ENCODE measurements at places on chromosomes 12 and 14.

GRCh38 chr12:20390846-20391245 is 22.5 kb downstream of the PDE3A start:
- no peak for DNase-seq

DNA sequence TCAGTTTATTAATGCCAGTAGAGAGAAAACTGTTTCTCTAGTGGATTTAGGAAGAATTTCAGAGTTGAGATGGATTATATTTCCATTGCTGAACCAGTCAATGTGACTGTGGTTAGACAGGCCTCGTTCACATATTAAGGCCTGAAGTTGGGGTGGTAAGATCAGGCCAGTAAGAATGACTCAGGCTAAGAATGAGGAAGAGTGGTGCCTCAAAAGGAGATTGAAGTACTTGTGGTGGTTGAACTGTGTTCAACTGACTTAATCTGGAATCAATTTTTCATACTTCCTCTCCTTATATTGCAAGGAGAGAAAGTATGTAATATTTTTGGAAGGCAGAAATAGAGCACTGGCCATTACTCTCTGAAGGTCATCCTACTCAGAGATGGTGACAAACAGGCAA is 37.8 kb upstream of the ATF7IP start:
- peak; percentile 82 for DNase-seq

- DNase-seq: no peak
These were observed 101.3 kb downstream of the HMGA2 start for GRCh38 chr12:65925626-65926025.

DNA sequence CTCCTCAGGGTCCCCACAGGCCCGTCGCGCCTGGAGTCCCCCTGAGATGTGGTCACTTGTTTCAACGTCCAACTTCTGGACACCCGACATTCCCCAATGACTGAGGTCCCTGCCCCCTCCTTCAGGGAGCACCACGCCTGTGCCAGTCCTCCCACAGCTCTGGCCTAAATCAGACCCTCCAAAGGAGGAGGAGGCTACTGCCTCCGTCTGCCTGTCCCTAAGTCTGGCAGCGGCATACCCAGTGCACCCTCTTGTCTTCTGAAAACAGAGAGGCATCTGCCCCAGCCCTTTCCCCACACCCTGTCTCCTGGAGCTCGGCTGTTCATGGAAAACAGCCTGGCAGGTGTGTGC is 46.2 kb downstream of the TESC start:
- no peak for DNase-seq

DNA sequence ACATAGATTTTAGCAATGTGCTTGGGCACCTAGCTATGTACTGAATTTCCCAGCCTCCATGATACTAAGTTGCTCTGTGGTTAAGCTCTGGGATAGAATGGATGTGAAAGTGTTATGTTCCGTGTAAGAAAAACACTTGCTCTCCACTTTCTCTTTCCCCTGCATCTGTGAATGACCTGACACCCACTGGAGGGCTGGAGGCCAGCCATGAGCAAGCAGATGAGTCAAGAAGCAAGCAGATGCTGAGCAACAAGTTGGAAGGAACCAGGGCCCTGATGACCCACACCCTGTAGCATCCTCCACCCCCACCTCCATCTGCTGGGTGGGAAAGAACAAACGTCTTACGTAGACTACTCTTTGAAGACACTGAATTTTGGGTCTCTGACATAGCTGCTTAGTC is 56.6 kb downstream of the EID3 start:
- no peak for DNase-seq

GRCh38 chr14:61368114-61368710 is 46.8 kb downstream of the PRKCH start:
- no peak for DNase-seq

- DNase-seq: no peak
These were observed 6.0 kb downstream of the CCDC85C start for GRCh38 chr14:99597911-99598600.

DNA sequence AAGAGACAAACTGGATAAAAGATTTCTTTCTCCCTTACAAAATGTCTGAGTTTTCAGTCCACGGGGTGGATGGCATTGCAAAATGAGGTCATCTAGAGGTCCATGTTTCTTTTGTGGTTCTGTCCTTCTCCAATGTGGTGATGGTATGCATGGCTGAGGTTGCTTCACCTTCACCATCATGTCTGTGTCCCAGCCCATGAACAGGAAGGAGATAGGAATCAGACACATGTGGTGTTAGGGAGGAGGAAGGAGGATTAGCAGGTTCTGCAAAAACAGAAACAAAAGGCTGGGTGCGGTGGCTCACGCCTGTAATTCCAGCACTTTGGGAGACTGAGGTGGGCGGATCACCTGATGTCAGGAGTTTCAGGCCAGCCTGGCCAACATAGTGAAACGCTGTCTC is 11.0 kb upstream of the AEBP2 start:
- DNase-seq: peak; percentile 53

GRCh38 chr12:122174155-122174845 is at the start of gene IL31:
TSS of gene IL31 (minus strand) at chr12:122174221. CDS start at chr12:122174172, 49 bp downstream.
- DNase-seq: no peak

- no peak for DNase-seq
These were observed 279.0 kb downstream of the IPO8 start for GRCh38 chr12:30416631-30417030.

GRCh38 chr12:50734409-50735263 is 29.3 kb upstream of the ATF1 start:
- peak; percentile 38 for DNase-seq

GRCh38 chr12:112597986-112598385 is 179.2 kb downstream of the PTPN11 start:
- no peak for DNase-seq

GRCh38 chr12:127143020-127143419 is 1124.0 kb upstream of the TMEM132C start:
- DNase-seq: no peak

DNA sequence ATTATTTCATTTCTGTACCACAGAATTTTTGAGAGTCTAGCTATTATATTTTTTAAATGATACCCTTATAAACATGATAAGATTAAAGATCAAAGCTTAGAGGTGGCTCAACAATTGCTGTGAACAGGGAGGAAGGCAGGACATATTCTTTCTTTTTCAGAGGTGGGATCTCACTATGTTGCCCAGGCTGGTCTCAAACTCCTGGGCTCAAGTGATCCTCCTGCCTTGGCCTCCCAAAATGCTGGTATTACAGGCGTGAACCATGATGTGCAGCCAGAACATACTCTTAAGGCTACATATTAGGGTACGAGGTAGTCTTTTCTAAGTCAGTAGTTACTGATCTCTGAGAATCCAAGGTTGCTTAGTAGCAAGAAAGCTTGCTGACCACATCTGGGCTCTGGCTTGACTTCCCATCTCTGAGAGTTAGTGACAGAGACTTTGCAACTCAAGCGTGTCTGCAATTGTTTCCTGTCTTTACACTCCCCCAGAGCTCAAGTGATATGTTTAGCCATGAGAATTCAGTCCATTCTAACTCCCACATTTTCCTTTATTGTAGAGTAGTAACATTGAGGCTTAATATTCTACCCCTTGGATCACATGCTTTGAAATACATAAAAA is 8.6 kb downstream of the RAB5B start:
- no peak for DNase-seq

- peak; percentile 62 for DNase-seq
These were observed at the start of gene RILPL2 for GRCh38 chr12:123436017-123436964. TSS of gene RILPL2 (minus strand) at chr12:123436684. CDS start at chr12:123436420, 264 bp downstream.

GRCh38 chr14:38589747-38590350 is 334.0 kb upstream of the CLEC14A start:
- no peak for DNase-seq

DNA sequence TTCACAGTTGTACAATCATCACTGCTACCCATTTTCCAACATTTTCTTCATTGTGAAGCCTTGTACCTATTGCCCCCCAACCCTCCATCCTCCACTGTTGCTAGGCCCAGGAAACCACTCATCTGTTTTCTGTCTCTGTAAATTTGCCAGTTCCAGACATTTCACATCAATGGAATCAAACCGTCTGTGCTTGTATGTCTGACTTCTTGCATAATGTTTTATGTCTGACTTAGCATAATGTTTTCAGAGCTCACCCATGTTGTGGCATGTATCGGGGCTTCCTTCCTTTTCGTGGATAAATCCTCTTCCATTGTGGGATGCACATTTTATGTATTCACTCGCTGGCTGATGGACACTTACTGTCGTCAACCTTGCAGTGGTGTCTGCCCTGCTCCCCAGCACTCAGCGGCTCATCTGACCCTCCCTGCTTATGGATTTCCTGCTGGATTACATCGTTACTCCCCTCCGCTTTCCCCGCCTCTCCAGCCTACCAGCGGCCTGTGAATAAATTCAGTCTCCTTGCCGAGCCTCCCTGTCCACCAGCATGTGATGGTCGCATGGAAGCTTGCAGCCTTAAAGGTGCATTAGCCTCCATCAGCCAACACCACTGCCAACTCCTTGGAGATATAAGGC is 727.6 kb upstream of the TMEM132C start:
- DNase-seq: no peak

DNA sequence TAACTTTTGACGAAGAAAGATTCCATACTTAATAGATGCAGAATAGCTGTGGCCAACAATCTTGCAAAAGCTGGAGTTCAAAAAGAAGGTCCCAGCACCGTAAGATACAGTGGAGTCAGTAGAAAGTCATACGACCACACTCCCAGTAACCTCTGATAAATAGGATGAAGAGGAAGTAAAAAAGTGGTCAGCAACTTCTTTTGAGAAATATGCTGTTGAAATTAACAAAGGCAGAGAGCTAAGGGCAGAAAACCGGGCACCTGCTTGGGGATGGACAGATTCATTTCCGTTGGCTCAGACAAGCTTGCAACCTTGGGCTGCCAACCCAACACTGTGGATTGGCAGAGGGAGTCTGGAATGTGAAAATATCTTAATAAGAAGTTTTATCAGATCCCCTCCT is 40.0 kb downstream of the BTG1 start:
- DNase-seq: no peak

DNA sequence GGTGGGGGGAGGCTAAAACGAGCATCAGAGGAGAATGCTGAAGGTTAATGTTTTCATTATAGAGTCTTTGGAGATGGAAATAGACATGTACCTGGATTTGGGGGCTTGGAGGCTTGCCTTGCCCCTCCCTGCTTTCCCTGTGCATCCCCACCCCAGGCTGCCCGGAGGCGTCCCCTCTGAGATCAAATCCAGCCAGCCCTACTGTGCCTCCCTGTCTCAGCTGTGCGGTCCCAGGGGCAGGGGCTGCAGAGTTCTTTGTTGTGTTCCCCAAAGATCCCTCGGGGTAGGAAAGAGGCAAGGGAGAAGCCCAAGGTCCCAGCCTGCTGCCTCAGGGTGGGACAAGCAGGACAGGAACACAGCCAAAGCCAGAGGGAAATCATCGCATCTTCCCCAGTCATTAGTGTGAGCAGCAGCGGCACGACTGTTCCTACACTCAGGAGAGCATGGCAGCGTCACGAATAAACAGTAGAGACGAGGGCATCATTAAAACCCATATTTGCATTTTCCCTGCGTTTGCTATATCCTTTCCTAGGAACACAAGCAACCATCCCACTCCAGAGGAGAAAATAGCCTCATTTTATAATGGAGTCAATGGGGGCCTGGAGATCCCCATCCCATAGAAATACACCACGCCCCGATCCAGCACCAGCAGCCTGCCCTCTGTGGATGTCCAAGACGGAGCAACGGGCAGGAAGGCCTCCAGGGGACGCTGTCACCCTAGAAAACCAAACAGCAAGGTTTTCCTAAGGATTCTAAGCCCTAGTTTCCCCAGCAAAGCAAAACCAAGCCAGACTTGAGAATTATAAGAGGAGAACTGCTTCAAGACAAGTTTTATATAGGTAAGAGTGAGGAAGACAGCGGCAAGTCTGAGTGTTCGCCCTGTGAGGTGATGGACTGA is 32.4 kb downstream of the ANO2 start:
- no peak for DNase-seq

DNA sequence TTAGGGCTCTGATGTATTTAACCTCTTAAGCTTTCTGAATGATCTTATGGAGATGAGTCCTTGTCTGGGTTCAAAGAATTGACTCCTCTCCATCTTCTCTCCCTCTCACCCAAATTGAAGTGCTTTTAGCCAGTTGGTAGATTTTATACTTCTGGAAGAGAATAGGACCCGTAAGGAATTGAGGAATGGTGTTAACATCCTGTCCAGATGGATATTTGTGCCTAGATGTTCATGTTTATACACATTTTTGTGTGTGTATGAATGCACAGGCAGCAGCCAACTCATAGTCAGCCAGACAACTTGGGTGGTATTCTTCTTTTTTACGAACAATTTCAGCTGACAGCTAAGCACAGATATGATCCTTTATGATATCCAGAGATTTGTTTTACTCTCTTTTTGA is 449.6 kb upstream of the RGS6 start:
- DNase-seq: peak; percentile 82

- DNase-seq: no peak
These were observed 54.3 kb upstream of the SRSF5 start for GRCh38 chr14:69712599-69713088.

DNA sequence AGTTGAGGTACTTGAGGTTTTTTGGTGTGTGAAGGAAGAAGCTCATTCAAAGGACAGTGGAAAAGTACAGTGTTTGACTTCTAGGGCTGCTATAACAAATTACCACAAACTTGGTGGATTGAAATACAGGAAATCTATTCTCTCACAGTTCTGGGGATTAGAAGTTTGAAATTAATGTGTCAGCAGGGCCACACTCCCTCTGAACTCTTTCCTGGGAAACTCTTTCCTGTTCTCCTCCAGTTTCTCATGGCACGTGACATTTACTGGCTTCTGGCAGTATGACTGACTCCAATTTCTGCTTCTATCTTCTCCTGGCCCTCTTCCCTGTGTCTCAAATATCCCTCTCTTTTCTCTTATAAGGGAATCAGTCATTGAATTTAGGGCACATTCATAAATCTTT is 160.2 kb downstream of the CCDC91 start:
- no peak for DNase-seq

DNA sequence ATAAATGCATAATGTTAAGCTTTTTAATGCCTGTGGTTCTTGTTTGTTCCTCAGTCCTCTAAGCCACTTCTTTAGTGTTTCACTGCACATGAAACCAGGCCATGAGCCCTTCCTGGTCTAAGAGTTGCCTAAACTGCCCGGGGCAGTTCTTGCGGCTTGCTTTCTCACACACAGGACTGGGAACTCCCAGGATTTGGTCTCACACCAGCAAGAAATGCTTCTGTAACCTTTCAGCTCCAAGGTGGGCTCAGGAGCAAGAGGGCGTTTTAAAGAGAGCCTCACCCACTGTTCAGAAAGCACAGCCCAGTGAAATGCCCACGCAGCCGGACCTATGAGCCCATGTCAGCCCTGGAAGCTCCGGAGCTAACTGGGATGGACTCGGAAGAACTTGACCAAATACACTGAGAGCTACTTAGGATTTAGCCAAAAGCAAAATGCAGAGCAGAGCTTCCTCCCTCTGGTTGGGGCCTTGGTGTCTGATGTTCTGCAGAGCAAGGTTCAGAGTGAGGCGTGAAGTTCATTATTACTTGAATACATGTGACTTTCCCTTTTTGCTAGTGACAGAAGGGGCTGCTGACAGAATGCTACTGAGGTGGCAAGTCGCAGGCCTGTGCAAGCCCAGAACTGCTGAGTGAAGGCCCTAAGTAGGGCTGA is 23.4 kb downstream of the SLC25A29 start:
- DNase-seq: no peak

- peak; percentile 32 for DNase-seq
These were observed 4.9 kb downstream of the PRICKLE1 start for GRCh38 chr12:42584651-42585111.

- DNase-seq: no peak
These were observed 8.4 kb downstream of the CATSPERB start for GRCh38 chr14:91723501-91723900.
